CD14-positive monocyte (primary cell): ENCODE measurements at places on chromosomes 11 and 22.

GRCh38 chr11:19460718-19461405 lies 220.1 kb upstream of the E2F8 start:
- DNase-seq, result no peak

DNA sequence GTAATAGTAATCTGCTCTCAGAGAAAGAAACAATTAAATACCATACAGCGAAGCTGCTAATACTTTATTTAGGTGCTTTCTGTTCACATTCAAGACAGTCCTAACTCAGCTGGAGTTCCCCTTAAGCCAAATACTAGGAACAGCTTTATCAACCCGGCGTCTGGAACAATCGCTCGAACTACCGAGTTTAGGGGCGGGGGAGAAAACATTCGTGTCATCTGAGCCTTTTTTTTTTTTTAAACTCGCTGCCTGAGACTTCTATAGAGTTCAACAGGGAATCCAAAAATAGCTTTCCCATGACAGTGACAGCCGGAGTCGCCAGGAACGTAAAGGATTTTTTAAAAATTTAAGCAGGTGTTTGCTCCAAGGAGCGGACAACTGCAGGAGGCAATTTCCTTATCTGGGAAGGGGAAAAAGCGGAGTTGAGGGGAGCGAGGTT lies 852 bp downstream of the TRAF6 start:
- DNase-seq, result peak; percentile 33

- no peak for DNase-seq
These were observed 29.7 kb upstream of the SIK2 start for GRCh38 chr11:111572581-111572980.

DNA sequence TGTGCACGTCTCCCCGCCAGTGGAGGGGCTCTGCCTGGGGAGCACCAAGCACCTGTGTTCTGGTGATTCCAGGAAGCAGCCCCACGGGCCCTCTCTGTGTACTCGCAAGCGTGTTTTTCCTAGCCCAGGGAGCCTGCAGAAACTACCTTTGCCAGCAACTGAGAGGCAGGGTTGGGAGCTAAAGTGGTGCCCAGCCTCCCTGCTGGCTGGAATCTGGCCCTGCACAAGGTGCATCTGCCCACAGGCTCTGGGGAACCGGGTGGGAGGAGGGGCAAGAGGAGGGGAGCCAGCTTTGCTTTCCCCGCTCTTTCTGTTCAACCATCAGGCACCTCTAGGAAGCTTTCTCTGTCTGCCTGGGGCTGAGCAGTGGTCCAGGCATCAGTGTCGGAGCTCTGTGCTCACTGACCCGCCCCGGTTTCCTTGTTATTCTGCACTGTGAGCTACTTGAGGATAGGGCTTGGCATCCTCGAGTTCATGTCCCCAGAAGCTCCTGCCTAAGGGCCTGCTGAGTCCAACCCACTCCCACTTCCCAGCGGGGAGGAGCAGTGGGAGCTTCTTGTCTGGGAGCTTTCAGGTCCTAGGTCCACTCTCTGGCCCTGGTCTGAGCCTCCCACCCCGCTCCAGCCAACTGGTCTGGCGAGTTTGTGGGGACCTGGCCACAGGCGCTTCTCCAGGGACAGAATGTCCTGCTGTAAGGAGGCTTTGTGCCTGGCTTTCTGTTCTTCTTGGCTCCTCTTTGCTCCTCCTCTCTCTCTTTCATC lies 14.9 kb downstream of the DAGLA start:
- DNase-seq, result no peak

DNA sequence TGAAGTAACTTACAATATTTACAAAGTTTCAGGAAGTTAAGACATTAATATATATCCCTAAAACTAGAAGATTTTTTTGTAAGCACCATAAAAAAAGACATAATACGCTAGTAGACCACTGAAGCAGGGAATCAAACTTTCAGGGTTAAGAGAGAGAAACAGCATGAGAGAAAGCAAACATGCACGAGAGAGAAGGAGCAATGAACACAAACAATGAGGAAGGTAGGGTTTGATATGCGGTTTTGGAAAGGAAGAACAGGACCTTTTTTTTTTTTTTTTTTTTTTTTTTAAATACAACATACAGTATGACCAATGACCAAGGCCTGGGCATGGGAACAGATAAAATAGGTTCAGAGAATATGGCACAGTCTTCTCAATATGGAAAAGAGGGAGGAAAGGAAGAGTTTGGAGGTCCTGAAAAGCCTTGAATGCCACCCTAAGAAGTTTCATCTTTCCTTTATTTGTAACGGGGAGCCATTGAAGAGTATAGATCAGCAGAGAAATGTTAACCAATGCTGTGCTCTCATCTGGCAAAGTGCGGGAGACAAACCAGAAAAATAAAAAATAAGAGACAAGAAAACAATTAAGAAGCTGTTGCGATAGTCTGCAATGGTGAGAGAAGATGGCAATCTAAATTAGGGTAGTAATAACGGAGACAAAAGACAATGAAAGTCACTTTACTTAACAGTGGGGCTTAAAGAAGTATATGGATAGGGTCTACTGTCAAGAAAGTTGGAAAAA lies 101.0 kb downstream of the USP35 start:
- peak; percentile 61 for DNase-seq

DNA sequence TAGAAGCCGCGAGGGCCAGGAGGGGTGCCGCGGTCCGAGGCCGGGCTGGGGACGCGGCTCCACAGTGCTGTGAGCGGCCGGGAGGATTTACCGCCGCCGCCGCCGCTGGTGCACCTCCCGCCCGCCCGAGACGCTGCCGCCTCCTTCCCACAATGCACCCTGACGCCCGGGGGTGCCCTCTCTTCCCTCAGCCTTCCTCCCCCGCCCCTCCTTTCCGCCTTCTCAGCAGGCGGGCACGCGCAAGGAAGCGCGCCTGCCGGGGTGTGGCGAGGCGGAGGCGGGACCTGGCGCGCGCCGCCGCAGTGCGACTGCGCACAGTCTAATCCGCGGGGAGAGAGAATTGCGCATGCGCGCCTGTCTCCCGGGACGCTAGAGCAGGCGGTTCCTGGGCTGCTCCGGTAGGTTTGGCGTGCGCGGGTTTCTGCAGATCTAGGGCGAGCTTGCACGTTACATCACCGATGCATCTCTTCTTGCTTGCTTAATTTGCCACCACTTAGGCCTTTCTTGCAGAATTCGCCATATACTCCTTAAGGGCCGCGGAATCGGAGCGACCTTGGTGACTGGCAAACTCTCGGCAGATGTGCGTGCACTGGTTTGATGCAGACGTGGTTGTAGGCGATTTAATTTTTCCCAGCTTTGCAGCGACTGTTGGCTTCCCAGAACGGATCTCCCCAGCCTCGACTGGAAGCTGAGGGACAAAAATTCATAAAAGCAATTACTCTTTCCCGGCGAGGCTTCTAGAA lies at the start of the genes GVQW3 and THAP12:
GVQW3 (plus strand) TSS at position 347 of the 743 bp plus-strand sequence. CDS start 506 bp downstream, outside the sequence.
THAP12 (minus strand) TSS at position 156 of the 743 bp plus-strand sequence. CDS start 296 bp downstream, outside the sequence.
- DNase-seq, result peak; percentile 97

GRCh38 chr11:62545437-62546243 lies 966 bp downstream of the AHNAK start:
- peak; percentile 86 for DNase-seq

GRCh38 chr11:64661146-64661545 lies 61.9 kb downstream of the NRXN2 start:
- DNase-seq, result no peak

DNA sequence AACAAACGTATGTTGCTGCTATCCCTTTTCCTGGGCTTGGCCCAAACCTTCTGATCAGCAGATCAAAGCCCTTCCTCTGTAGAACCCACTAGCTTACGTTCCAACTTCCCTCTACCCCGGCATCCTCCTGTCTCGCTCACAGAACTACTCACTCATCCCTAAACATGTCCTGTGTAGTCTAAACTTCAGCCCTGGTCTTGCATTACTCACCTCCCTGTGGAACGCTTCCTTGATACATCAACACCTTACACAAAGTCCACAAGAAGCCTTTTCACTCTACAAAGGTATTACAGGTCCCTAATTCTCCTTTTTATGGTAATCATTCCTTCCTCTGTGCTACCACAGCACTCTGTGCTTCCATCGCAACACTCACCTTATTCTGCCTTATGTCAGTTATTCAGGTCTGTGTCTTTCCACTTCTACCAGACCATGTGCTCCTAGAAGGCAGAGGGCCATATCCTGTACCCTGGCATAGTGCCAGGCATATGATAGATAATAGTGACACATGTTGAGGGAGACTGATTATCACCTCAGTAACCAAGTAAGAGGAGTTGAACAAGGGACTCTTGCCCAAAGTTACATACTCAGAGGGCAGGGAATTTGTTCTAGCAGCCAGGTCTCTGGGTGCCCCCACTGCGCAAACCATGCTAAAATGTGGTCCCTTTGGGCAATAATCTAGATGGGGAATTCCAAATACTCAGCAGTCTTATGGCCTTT lies 41.6 kb downstream of the USP35 start:
- DNase-seq, result peak; percentile 29

- DNase-seq, result no peak
These were observed 284.8 kb downstream of the ETS1 start for GRCh38 chr11:128302425-128303186.

DNA sequence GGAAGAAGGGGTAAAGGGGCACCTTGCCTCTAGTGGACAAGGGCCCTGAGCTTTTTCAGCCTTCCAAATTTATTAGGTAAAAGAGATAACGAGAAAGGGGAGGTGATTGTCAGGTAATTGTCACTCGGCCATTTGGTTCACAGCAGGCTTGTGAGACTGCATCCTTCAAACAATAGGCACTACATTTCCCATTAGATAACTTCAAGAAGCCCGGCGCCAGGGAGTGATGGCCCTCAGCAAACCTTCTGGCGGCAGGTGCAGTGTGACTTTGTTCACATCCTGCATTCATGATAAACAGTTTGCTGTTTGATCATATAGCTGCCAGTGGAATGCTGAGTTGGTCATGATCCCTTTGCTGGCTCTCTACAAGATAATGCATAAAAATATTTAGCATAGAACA lies 185.1 kb downstream of the CWF19L2 start:
- no peak for DNase-seq

DNA sequence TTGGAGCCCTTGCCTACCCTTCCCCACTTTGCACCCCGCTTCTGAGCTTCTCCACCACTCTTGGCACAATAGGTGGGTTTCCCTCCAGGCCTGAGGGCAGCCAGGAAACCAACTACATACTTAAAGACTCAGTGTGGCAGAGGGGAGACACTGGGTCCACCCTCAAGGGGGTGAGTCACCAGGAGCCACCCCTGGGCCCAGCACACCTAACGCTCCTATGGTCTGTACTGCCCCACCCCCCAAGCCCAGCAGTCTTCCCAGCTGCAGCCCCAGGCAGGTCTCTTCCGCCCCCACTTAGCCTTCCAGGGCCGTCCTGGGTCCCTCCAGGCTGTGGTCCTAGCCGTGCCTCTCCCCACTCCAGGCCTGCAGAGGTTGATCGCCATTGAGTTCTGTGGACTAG lies 3.2 kb upstream of the TMPRSS13 start:
- DNase-seq, result no peak

DNA sequence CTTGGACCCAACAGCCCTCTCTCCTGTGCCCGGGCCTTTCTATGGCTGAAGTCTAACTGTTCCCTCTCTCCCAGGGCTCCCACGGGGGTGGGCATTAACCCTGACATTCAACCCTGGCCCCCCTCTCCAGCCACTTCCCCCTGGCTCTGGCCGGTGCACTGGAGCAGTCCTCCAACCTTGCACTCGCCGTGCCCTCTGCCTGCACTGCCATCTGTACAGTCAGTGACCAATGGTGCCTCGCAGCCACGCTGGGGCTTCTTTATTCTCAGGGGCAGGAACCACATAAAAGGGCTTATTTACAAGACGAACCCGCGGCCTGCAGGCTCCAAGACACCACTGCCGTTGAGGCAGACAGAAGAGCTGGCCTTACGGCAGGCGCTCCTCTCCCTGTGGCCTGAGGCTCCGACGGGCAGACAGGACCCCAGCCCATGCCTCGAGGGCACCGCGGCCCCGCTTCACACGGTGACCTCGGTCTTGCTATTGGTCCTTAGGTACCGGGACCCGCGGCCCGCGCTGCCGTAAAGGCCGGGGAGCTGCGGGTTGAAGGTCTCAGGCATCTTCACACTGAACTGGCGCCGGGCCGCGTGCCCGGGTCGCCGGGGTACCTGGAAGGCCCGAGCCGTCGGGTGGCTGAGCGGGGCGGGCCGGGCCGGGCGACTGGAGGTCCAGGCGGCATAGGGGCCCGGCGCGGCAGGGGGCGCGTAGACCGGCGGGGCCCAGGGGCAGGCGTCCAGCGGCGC lies 5.4 kb downstream of the SHISA8 start:
- no peak for DNase-seq

DNA sequence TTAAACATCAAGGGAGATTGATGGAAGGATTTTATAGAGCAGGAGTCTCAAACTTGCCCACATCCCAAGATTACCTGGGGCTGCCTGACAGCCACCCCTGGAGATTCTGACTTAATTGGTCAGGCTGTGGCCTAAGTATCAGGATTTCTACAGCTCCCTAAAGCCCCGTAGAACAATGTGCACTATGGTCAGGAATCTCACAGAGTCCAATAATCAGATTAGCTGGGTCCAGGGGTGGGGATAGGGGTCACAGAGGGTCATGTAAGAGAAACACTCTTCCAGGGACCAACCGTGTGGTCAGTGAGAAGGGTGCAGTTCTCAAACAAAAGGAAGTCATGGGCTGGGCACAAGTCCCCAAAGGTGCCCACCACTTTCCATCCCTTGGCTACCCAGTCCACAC lies 20.5 kb upstream of the FBLN1 start:
- no peak for DNase-seq

- DNase-seq, result no peak
These were observed 763.9 kb downstream of the NTM start for GRCh38 chr11:132134322-132134721.

- DNase-seq, result no peak
These were observed 7.8 kb upstream of the DKK3 start for GRCh38 chr11:12016246-12016645.

GRCh38 chr11:18706330-18707243 lies 8.0 kb downstream of the TMEM86A start:
- DNase-seq, result no peak

- DNase-seq, result no peak
These were observed 121.0 kb downstream of the GRIK4 start for GRCh38 chr11:120632579-120632978.

DNA sequence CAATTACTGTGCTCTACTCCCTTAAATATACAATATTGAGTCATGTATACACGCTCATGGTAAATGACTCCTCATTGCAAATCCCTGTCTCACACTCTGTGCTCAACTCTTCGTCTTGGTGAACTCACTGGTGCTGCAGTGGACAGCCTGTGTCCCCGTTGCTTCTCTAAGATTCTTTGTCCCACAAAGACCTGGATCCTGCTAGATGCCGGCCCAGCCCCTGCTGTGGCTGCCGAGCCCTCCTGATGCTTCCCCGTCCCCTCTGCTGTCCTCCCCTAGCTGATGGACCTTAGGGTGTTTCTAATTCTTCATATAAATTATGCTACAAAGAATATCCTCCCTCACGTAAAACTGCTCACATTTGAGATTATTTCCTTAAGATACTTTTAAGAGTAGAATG lies 5.5 kb downstream of the APOL2 start:
- no peak for DNase-seq

GRCh38 chr11:112113539-112114457 lies 27.1 kb downstream of the SDHD start:
- DNase-seq, result peak; percentile 72
